ENCODE measurements at places on chromosomes 5 and 9.

- no peak for DNase-seq
These were observed 42.3 kb downstream of the LSM11 start for GRCh38 chr5:157785801-157786200.

- no peak for DNase-seq
These were observed 61.2 kb upstream of the JAK2 start for GRCh38 chr9:4923580-4924544.

- DNase-seq = no peak
These were observed 115.7 kb upstream of the EPB41L4A start for GRCh38 chr5:112534611-112535255.

GRCh38 chr9:107059220-107059619, 196.3 kb downstream of the ZNF462 start:
- DNase-seq = no peak

DNA sequence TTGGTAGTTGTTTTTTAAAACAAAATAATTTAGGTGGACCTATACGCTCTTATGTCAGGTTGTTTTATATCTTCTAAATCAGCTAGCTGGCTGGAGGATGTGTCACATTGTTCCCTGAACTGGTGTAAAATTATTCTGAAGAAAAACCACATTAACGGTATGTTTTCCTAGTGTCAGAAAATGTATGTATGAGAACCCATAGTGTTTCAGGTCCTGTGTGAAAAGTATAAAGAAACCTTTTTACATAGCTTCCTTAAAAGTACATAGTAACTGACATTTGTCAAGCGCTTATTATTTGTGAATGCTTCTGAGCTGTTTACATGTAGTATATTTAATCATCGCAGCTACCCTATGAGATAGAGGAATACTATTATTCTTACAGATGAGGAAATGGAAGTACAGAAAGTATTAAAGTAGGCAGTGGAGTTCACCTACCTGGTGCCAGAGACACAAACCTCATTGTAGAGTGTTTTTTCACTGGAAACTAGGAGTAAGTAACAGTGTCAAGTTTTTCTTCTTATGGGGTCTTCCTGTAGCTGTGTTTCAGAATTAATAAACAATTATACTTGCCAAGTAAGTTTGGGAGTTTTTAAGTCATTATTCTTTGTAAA, 10.4 kb upstream of the FAM120AOS start:
- no peak for DNase-seq

- no peak for DNase-seq
These were observed 60.4 kb downstream of the COL15A1 start for GRCh38 chr9:99004115-99004514.

- DNase-seq = no peak
These were observed 46.2 kb downstream of the RNF145 start for GRCh38 chr5:159163027-159163700.

- DNase-seq = no peak
These were observed 77.1 kb upstream of the IQGAP2 start for GRCh38 chr5:76325876-76326491.

- DNase-seq = no peak
These were observed 172.5 kb upstream of the PTPRD start for GRCh38 chr9:10785255-10785654.

DNA sequence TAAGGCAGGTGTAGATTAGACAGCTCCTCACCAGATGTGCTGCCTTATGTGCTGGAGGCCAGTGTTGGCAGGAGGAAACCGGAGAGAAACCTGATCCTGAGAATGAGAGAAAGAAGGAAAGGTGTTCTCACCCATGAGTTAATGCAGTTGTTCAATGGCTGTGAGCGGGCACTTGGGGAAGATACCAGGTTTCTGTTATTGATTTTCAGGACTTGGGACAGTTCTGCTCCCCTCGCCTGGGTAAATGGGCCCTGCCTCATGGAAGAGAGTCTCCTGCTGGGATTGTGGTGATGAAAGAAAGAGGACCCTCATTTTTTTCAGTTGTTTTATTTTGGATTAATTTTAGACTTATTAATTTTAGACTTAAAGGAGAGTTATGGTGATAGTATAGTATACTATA, 59.5 kb downstream of the EGFLAM start:
- no peak for DNase-seq

DNA sequence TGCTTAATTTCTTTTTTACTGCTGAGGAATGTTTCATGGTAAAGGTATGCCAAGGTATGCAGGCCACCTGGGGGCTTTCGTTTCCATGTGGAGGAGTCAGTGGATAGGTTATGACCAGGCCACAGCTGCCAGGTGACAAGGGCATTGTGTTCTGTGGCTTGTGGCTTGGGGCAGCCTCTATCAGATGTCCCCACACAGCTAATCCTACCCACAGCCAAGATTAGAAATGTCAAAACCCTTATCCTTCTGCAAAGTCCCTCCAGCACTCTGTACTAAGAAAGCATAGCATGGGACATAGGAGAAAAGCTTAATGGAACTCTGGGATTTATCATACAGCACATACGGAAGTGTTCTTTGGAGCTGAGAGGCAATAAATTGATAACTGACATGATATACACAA, 171.2 kb upstream of the S1PR3 start:
- DNase-seq = no peak

DNA sequence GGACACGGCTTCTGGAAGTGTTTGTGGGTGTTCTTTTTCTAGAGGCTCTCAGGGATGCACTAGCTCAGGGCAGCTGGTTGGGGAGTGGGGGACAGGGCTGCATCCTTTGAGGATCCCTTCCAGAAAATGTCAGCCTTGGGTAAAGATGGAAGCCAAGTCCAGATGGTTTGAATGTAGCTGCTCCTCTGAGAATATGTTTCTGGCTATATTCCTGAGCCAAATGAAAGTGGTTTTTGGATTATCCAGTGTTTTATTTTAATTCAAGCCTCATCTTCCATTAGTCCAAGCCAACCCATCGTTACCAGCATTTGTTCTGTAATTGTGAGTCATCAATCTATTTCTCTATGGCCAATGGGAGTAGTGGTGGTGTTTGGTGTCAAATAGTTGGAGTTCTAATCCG, 70.4 kb downstream of the SPRY4 start:
- DNase-seq = no peak

DNA sequence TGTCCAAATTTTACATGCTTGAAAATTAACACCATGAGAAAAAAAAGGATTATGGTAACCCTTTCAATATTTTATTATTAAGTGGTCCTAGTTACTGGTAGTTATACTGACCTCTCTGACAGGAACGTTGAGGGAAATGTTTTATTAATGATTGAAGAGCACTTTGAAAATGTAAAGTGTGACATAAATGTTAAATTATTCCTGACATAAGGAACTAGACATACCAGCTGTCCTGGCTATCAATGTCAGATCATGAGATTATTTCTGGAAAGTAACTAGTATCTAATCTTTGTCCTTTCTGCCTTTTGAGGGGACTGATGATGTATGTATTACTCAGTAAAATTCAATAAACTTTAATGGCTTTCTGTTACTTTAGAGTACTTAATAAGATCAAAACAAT, 1538.5 kb upstream of the CDH6 start:
- DNase-seq = no peak

- DNase-seq = no peak
These were observed 242.6 kb downstream of the DENND1A start for GRCh38 chr9:123687246-123687751.

DNA sequence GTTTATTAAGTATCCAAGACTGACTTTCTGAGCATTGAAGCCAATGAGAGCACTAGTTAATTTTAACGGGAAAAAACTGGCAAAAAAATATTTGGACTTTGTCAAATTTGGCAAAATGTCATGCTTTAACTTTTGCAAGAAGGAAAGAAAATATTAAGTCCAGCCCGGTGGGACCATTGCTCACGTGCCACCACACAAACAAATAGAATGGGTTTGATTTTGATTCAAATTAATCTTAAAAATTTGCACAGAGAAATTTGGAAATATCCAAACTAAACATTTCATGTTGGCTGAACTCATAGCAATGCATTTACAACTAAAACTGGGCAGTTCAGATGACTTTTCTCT, 302.2 kb downstream of the EBF1 start:
- no peak for DNase-seq

- no peak for DNase-seq
These were observed 172.2 kb downstream of the CDC42SE2 start for GRCh38 chr5:131436081-131436480.

- no peak for DNase-seq
These were observed 12.9 kb downstream of the POLK start for GRCh38 chr5:75524591-75524990.

DNA sequence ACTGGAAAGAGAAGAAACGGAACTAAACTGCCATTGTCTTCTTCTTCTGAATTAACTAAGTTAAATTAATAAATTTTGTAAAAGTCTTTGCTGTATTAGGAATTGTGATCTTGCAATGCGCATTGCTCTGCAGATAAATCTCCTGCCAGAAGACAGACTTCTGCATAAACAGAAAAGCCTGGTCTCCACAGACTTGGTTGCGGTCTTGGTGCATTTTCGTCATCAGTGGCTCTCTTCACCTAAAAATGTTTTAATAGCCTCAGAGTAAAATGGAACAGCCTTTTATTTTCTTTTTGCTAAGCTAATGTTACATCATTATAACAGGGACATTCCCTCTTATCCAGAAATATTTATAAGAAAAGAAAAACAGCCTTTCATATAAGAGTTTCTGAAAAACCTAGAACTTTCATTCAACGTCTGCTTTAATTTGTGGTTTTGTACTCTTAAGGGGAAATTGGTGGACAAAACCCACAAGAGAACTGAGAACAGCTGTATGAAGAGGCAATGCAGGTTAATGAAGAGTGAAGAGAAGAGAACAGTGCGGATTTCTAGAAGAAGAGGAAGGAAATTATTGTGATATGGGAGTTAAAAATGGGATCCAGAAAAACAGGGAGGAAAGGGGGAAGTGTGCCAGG, 10.1 kb downstream of the IFNA5 start:
- no peak for DNase-seq

GRCh38 chr9:92332577-92333281, 7.0 kb downstream of the CENPP start:
- DNase-seq = no peak

GRCh38 chr9:88528080-88528790, 6.7 kb upstream of the NXNL2 start:
- DNase-seq = no peak

DNA sequence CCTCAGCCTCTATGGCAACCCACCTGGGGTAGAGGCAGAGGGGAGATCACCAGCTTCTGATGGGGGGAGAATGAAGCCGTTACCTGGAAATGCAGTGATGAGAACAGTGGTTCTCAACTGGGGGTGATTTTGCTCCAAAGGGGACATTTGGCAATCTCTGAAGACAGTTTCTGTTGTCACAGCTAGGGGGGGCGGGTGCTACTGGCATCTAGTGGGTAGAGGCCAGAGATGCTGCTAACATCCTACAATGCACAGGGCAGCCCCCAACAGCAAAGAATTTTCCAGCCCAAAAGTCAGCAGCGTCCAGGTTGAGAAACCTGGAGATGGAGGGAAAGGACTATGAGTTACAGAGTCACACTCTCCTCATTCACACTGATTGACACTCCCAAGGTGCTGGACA, 84.5 kb downstream of the FGF1 start:
- DNase-seq = no peak

GRCh38 chr5:111670826-111671492, 86.0 kb downstream of the NREP start:
- no peak for DNase-seq

DNA sequence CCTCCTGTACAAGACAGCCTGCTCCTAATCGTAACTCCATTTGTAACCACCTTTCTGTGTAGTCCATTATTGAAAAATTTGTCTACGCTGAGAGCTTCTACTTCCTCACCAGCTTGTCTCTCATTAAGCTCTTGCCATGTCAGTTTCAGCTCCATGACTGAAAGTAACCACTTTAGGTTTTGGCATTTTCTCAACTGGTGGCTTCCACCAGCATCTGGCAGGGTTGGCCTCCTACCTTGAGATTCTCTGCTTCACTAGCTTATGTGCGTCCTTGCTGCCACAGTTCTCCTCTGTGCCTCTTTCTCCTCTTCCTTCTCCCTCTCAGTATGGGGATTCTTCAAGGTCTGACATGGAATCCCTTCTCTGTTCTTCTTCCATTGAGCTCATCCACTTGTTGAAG, 31.8 kb downstream of the F2RL2 start:
- no peak for DNase-seq

GRCh38 chr5:347712-348284, 26.3 kb downstream of the AHRR start:
- no peak for DNase-seq

DNA sequence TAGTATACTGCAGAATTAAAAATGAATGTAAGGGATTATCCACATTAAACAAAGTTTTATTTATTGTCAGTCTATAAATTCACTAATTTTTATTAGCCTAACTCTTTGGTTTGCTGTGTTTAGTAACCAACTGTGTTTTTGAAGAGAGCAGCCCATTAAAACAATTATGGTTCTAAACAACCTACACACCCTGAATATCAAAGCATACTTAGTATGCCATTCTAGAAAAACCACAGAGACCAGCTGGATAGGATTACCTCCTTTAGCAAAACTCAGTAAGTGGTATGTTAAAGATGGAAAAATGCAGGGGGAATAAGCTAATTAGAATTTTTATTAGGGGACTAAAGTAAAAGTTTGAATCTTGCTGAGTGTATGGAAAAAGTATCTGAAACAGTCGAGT, 1981.7 kb upstream of the NUDT12 start:
- DNase-seq = no peak

DNA sequence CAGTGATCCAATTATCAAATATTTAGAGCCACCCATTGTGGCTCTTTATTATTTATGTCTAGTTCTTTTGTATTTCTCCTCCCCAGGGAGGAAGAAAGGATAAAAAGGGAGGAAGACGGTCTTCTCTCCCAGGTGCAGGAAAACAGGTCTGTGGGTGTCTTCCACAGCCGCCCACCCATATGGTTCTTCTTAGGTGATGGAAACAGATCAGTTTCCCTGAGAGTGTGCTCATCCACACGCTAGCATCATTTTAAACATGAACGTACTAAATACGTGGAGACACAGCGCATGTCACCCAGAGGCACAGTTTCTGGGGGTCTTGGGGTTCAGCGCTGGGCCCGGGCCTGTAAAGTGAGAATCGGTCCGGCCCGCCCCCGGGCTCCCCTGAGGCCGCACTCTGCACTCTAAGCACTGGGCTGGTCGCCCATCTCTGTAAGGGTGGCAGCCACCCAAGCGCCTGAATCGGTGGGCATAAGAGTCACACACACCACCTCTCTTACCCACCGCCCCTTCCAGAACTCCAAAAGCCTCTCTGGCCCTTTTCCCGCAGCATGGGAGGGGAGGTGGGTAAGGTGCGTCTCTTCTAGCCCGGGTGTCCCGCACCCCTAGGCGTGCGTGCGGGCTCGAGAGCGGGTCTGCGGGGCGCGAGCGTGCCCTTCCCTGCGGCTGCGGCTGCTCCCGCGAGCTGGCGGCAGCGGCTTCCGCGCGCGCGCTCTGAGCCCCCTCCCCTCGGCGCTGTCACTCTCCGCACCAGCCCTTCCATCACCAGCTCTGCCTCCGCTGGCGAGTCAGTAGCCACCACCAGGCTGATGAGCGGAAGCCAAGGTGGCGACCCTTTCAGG, 1.3 kb downstream of the PTCH1 start:
- no peak for DNase-seq

GRCh38 chr9:82333671-82334070, 345.1 kb downstream of the SPATA31D1 start:
- DNase-seq = no peak

- DNase-seq = no peak
These were observed 21.0 kb downstream of the TENT4A start for GRCh38 chr5:6734243-6734700.

- DNase-seq = no peak
These were observed 68.4 kb downstream of the NRG2 start for GRCh38 chr5:139974661-139975060.

Measured in T1000 (cell line).